ENCODE measurements at places on chromosomes 7 and 10.

DNA sequence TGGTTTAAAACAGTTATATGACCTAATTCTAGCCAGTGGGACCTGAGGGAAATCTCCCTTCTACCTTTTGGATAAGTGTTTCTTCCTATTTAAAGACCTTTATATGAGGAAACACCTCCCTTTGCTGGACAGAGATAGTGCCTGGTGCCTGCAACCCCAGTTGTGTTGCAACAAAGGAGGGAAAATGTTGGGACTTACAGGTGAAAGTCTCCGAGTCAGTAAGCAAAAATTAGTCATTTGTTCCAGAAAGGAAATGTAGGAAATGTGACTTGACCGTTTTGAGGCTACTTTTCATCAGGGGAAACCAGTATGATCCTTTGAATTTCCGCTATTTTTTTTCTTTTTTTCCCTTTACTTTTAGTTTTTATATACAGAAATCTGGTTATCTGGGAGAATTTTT lies 165.5 kb downstream of the DKK1 start:
- DNase-seq, result no peak

DNA sequence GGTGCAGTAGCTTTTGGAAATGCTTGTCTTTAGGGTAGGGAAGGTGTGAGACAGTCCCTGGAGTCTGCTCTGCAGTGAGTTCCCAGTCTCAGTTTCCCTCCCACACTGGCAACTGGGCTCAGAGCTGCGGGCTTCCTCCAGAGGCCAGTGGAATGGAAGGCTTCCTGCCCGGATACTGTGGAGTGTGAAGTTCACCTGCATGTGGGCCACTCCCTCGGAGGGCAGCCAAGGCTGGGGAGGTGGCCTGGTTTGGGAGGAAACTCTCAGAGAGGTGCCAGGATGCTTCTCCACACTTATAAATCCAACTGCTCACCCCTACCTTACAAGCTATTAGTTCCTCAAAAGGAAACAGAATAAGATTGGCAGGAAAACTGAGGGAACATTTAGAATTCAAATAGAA lies 18.1 kb upstream of the UBE2H start:
- no peak for DNase-seq

DNA sequence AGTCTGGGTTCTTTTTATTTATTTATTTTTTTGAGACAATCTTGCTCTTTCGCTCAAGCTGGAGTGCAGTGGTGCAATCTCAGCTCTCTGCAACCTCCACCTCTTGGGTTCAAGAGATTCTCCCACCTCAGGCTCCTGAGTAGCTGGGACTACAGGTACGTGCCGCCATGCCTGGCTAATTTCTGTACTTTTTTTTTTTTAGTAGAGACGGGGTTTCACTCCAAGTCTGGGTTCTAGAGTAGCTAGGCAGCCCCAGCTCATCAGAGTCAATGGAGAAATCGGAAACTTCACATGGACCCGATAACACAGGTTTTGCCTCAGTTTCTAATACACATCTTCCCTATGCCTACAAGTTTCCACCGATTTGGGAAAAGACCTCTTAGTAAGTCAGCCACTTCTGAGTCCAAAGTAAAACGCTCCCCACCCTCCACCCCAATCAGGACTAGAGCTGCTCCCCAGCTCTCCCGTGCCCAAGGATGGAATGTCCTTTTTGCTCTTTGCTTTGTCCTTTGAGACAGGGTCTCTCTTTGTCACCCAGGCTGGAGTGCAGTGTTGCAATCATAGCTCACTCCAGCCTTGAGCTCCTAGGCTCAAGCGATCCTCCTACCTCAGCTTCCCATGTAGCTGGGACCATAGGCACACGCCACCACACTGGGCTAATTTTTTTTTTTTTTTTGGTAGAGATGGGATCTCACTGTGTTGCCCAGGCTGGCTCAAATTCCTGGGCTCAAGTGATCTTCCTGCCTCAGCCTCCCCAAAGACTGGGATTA lies 3.8 kb upstream of the SERPINE1 start:
- no peak for DNase-seq

DNA sequence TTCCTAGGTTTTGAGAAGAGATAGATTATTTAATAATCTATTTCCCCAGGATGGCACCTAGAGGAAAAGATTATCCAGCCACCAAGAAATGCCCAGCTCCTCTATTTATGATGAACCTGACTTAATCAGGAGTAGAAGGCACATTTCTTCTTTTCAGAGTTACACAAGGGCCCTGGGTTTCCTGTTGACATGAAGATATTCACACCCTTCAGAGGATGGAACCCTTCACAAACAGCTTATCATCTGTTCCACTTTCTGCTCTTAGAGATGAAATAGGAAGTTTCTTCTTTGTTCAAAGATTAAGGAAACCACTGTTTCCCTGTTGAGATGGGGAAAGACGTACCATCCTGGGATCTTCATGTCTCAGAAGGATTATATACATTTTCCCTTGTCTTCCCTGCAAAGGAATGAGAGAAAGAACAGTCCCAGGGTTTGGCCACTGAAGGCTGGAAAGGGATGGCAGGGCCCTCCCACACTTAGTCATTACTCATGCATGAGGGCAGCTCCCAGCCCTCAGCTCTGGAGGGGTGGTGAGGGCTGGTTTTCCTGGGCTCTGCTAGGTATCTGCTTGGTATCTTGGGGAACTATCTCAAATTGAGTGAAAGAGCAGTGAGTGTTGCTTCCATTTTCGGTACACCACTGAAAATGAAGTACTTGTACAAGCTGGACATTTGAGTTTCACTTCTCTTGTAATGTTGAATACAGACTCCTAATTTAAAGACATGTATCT lies 64.0 kb downstream of the MTPAP start:
- DNase-seq, result no peak

DNA sequence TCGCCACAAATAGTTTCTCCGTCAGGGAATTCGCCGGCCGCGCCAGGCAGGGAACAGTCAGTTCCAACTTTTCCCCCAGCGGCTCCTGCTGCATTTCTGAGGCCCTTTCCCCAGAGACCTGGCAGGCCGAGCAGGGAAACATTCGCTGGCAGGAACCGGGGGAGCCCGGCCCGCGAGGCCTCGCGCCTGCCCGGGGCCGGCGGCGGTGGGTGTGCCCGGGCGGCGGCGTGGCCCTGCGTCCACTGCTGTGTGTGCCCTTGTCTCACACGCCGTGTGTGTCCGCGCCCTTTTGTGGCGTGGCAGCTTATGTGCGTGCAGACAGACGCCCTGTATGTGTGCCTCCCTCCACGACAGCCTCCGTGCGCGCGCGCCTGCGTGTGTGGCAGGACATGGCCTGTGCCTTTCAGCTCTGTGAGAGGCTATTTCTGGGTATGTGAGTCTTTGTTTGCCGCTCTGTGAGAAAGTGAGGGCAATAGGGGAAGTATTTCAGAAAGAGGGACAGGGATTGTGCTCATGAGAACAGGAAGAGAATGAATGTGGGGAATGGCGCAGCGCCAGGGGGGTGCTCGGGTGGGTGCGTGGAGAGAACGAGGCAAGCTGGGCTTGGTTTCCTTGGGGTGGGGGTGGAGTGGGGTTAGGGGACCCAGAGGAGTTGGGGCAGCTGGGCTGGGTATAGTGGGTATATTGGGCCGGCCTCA lies 689 bp upstream of the SMARCD3 start:
- no peak for DNase-seq

DNA sequence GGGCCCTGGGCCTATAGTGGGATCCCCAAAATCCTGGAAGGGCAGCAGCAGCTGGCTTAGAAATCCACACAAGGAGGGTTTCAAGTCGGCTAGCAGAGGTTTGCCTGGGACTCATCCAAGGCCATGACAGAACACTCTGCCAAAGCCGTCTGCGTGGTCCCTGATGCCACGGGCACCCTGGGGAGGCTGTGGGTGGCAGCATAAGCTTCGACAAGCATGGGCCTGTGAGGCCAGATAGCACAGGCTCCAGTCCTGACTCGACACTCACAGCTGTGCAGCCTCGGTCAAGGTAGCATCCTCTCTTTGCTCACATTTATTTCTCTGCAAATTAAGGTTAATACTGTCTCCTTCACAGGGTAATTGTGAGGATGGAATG lies 138.3 kb downstream of the JCAD start:
- DNase-seq, result no peak

DNA sequence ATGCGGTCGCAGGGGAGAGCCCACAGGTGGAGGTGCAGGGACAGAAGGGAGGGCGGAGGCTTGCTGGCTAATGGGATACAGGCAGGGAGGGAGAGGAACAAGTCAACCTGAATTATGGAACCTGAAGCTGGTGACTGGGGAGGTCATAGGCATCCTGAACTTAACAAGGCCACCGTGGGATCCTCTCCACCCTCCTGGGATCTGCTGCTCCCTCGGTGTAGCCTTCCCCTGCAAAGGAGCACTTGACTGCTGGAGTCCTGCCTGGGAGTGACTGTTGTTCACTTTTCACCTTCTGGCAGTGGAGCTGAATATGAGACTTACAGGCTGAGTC lies 223.1 kb downstream of the GFRA1 start:
- DNase-seq, result no peak

- peak; percentile 11 for DNase-seq
Observed at GRCh38 chr7:158863611-158864506, 7.5 kb downstream of the DYNC2I1 start.

DNA sequence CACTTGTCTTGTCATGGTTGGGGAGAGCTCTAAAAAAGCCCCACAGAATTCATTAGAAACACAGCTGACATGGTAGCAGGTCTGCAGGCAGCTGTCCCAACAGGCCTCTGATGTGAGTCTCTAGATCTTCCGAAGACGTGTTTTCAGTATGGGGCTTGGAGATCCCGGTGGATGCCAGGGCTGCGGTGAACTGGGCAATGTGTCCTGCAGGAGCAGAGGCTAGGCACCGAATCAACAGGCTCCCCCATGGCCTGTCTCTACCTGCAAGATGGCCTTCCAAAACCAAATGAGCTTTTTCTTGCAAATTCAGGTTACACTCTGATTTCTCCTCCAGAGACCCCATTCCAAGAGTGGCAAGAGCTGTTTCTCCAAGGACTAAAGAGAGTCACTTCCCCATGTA lies 2.9 kb downstream of the CPXM2 start:
- no peak for DNase-seq

DNA sequence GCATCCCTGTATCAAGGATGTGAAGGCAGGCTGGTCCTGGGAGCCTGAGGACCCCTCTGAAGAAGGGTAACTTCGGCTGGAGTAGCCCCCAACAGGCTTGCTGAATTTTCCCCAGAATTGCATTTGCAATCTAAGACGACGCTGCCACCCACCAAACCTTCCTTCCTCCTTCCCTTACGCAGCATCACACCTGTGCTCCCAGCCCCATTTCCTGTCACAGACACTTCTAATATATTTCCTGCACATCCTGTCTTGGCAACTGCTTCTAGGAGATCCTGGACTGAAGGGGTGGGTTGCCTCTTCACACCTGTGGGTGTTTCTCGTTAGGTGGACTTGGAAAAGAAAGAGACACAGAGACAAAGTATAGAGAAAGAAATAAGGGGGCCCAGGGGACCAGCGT lies 9.4 kb upstream of the PGAM1 start:
- DNase-seq, result no peak

DNA sequence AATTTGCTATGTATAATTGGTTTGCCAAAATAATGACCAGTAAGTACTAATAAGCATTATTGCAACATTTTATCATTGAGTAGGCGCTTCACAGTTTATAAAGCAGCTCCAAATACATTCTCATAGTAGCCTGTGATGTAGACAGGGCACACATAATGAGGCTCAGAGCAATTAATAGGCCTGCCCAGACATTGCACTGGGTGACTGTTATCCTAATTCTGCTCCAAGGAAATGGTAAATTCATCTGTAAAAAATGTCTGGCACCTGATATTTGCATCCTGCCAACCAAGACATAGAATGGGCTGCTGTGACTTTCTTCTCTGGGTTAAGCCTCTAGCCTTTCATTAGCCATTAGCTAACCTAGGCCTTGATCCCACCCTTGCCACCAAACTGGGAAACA lies 97.6 kb downstream of the SEM1 start:
- DNase-seq, result no peak

DNA sequence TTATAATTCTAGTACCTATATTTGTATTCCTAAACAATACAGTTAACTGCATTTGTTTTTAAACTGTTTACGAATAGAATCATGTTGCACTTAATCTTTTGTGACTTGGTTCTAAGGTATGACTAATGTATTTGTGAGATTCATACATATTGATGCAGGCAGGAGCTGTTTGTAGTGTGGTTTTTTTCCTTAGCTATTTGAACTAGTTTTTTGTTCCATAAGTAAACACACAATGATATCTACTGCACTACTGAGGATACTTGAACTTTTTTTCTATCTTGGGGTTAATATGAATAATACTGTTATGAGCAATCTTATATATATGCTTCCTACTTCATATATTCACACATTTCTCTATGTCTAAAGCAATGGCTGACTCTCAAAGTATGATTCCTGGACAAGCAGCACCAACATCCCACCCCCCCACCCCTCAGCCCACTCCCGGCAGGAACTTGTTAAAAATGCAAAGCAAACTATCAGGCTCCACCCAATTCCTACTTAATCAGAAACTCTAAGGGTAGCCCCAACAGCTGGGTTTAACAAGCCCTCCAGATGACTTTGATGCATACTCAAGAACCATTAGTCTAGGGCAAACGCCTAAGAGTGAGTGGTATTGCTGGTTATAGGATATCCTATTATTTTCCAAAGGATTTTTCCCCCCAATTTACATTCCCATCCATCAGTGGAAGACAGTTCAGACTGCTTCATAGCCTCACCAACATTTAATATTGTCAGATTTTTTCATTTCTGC lies 25.8 kb downstream of the BRAF start:
- no peak for DNase-seq

DNA sequence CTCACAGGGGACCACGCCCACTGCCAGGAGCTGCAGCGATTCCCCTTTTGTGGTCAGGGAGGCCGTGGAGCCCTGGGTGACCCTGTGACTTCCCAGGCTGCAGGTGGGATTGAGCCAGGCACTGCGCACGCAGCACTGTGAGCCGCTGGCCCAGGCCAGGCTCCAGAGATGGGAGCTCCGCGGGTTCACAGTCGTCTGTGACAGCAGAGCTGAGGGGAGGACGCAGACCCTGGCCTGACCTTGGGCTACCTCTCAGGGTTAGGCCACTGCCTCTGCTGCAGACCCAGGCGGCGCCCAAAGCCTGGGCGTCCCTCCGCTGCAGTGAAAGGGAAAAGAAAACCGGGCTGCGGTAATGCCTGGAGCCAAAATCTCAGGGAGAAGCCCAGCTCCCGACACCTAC lies 107.5 kb upstream of the GPR26 start:
- no peak for DNase-seq

GRCh38 chr7:110835849-110836248 lies 255.1 kb upstream of the LRRN3 start:
- DNase-seq, result no peak

DNA sequence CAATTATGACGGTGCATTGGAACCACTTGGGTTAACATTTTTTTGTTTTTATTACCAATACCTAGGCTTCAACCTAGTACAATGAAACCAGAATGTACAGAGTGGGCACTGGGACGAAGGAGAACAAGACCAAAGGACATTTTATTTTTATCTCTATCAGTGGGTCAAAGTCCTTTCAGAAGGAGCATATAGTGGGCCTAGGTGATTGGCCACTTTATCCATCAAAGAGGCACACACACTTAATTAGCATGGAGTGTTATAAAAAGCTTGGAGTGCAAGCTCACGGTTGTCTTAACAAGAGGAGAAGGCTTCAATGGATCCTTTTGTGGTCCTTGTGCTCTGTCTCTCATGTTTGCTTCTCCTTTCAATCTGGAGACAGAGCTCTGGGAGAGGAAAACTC lies at the start of gene CYP2C19:
TSS of gene CYP2C19 (plus strand) at position 289 of the 400 bp plus-strand sequence. CDS start at position 314, 25 bp downstream.
- no peak for DNase-seq
